ENCODE measurements at places on chromosomes 11 and 22.
A peak's percentile ranks its signal among the peaks of the same experiment; 100 is the strongest.

- no peak for DNase-seq
Measured at GRCh38 chr11:102530558-102530957, at the start of gene MMP7. Gene MMP7 (minus strand): TSS chr11:102530747. CDS start chr11:102530700, 47 bp downstream.

- peak; percentile 53 for DNase-seq
Measured at GRCh38 chr11:102293873-102294601, 23.2 kb upstream of the BIRC3 start.

- DNase-seq = peak; percentile 81
Measured at GRCh38 chr11:88508759-88509581, 171.4 kb upstream of the CTSC start.

DNA sequence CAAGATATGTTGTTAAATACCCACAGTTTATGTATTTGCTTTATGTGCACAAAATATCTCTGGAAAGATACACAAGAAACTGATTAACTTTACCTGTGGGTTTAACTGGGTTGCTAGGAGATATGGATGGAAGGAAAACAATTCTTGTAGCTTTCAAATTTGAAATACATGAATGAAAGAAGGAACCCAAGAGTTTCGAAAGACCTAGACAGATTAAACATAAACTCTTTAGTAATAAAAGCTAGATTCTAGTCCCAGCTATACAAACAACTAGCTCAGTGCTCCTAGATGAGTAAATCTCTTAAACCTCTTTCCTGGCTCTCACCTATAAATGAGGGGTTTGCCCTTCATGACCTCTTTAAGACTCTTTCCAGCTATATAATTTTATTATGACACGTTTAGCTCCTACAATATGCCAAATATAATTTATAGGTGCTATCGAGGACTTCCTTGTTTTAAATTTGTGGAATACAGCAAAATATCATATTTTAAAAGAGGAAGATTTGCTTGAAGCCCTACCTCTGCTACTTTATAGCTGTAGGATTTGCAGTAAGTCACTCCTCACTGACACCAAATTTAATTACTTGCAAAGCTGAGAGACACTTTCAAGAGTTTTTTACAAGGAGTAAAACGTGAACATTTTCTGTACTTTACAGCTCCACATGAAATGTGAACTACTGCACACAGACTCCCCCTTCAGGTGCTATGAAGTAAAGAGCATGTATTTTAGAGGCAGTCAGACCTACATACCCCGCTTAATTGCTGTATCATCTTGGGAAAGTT is 50.7 kb downstream of the RRAS2 start:
- DNase-seq = peak; percentile 33

DNA sequence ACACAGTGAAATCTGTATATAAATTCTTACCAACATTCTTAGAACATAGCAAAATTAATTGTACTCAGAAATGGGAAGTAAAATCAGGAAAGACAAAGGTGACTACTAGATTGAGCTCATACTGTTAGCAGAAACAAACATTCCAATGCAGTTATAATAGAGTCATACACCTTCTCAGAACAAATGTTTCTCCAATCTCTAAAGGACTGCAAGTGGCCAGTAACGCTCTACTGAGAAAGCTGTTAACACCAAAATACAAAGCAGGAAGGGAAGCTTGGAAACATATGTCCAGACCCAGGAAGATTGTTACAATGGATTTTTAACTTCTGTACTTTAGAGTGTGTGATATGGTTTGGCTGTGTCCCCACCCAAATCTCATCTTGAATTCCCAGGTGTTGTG is 341.5 kb downstream of the LARGE1 start:
- no peak for DNase-seq

- DNase-seq = no peak
Measured at GRCh38 chr11:818396-819128, at the start of gene PNPLA2. Gene PNPLA2 (plus strand): TSS chr11:818914. CDS start chr11:819719, 805 bp downstream.

GRCh38 chr11:11981364-11981763 is 27.1 kb downstream of the DKK3 start:
- no peak for DNase-seq

DNA sequence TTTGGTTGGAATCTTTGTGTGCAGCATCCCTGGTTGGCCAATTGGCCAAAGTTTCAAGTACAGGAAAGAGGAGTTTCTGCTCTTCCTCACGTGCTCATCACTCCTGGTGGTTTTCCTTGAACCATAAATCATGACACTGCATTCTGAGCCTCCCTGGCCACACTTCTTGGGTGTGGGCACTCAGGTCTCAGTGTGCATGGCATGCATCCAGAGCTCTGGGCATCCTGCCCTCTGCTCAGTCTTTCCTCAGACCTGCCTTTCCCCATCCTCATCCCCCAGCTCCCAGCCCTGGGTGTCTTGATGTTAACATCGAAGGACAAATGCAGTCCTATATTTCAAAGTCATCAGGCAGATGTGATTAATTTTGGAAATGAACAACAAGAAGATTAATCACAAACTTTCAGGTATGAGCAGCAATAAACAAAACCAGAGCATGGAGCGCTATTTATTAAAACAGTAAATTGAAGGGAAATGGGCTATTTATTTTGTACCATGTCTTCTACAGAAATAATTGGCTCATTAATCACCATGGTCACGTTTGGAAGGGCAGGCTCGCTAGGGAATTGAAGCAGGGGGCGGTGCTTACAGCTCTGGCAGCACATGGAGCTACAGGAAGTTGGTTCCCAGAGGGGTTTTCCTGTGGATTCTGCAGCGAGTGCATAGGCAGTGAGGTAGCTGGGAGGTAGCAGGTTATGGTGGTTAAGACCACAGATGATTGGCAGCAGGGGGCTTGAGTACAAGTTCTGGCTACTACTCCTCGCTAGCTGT is 89.6 kb downstream of the CSNK2A3 start:
- DNase-seq = peak; percentile 32

- no peak for DNase-seq
Measured at GRCh38 chr11:29293825-29294224, 723.0 kb downstream of the KCNA4 start.

GRCh38 chr11:120078397-120078796 is 59.5 kb downstream of the TRIM29 start:
- DNase-seq = no peak

DNA sequence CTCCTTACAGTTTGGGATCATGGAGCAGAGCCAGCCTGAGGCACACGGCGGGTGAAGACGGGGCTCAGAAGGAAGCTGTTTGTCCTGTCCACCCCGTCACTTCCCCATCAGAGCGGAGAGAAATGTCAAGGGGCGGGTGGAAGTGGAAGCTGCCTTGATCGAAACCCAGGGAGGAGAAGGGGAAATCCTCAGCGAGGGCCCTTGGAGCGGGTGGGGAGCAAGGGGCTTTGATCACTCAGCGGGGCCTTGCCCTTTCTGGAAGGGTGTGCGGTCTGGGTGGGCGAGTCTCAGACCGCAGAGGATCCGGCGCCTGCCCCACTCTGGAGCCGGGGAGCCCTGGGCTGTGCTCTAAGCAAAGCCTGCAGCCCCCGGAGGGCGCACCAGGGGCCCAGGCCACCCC is 320.4 kb downstream of the NTM start:
- no peak for DNase-seq

DNA sequence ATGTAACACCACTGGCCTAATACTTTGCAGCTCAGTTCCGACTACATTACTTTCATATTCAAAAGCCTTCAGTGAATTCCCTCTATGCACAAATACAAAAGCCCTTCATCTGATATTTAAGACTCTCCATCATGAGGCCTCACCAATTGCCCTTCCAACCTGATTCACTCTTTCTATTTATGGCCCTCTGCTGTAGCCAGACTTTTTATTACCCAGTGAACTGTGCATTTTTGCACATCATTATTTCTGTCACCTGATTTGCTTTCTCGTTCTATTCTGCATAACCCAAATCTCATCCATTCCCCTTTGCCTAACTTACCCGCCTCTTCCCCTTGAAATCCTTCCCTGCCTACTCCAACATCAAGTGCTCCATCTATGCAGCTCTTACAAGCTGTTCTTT is 78.3 kb downstream of the BBOX1 start:
- peak; percentile 82 for DNase-seq

GRCh38 chr11:124837491-124837856 is 27.8 kb upstream of the ROBO3 start:
- peak; percentile 90 for DNase-seq

DNA sequence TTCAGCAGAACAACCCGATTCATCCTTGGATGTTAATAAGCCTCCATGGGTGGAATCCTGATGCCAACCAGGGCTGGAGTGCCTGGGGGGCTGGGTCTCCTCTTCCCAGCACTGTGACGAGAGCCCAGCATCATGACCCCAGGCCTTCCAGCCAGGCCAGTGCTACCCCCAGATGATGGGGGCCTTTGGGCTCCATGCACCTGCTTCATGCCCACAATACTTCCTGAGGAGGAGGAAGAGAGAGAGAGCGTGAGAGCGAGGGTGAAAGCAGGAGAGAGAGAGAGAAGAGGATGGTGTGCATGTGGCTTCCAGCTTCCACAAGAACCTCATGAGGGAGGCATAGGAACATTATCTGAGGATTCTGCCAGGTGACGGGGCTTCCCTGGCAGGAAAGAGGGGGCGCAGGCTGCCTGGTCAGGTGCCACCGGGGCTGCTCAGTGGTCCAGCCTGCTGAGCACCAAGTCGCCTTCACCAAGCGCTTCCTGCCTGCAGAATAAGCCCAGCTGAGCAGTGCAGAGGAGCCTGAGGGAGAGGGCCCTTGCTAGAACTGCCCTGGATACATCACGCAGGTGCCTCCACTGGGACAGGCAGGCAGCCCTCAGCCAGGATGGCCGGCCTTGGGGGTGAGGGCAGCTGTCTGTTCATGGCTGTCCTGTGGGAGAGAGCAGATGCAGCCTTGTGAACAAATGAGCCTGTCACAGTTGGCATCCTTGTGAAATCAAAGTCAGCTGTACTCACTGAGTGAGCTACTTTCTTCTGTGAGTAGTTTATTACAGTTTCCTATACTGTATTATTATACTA is 243.3 kb upstream of the B3GAT1 start:
- DNase-seq = peak; percentile 61

DNA sequence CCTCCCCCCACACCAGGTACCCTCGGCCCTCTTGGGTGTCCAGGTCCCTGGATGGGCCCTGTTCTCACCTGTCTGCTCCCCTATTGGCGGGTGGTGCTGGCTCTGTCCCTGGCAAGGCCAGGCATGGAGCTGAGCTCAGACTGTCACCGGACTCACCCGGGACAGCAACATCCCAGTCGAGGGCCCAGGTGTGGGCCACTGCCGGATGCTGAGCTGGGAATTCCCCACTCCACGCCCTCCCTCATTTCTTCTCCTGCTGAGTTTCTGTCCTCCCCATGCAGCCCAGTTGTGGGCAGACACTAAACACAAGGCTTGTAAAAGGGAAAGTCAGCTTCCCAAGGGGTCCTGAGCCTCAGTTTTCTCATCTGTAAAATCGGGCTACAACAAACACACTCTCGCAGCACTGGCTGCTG is 2.0 kb upstream of the AP5B1 start:
- no peak for DNase-seq

GRCh38 chr22:42623301-42623751 is 8.6 kb upstream of the POLDIP3 start:
- no peak for DNase-seq

GRCh38 chr11:26187639-26188038 is 144.3 kb upstream of the ANO3 start:
- no peak for DNase-seq

GRCh38 chr22:29580200-29580810 is 608 bp downstream of the NIPSNAP1 start:
- DNase-seq = peak; percentile 64

DNA sequence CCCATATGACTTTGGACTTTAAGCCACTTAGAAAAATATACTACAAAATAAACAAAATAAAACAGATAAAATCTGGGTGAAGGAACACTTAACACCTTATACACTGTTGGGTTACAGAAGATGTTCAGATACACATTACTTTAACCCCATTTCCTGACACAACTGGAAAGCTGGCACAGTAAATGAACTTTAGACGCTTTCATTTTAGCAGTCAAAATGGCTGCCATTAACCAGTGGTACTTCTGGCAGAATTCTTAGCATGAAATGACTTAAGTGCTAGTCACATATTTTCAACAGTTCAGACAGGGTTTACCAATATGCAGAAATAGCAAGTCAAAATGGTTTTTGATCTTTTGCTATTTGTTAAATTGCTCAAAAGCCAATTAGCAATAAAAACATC is 37.9 kb downstream of the PIK3C2A start:
- DNase-seq = no peak

DNA sequence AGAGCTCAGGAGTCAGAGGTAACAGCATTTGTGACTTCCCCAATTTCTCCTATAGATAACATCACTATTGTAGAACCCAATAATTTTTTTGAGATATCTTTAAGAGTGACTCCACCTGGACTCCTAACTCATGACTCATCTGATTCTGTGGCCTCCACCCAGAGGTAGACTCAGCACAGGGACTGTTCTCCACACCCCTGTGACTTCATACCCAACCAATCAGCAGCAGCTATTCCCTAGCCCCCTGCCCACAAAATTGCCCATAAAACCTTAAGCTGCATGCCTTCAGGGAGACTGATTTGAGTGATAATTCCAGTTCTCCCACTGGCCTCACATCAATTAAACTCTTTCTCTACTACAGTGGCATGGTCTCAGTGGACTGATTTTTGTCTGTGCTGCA is 475.4 kb upstream of the FAT3 start:
- DNase-seq = no peak

GRCh38 chr11:3659595-3660515 is 11.3 kb downstream of the CHRNA10 start:
- no peak for DNase-seq

DNA sequence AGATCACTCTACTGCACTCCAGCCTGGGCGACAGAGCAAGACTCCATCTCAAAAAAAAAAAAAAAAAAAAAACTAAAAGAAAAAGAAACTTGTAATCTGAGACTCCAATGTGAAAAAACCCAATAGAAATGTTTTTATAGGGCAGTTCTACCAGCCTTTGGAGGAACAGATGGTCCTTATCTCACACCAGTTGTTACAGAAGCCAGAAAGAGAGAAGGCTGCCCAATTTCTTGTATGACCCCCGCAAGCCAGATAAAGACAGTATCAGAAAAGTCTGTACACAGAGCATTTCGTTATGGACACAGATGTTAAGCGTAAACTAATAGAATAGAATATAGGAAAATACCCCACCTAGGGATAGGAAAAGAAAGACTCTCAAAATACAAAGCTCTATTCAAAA is 11.3 kb upstream of the TSGA10IP start:
- DNase-seq = no peak

DNA sequence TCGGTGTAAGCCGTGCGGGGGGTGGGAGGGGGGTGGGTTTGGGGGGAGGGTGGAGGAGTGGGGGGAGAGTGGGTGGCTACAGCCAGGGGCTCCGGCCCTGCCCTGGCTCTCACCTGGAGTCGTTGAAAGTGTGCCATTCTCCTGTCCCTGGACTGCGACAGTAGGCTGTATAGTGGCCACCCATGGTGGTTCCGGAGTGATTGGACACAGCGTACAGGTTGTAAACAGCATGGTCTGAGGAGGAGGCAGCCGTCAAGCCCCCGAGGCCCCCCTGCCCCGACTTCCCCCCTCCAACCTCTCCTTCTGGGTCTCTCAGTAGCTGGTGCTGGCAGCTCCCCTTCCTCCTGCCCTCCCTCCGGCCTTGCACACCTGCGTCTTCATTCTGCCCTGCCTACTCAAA is 10.6 kb upstream of the MFRP start:
- no peak for DNase-seq

Measured in eye (tissue), 1 donor.